ENCODE measurements at places on chromosomes 1 and 21.
A peak's percentile ranks its signal among the peaks of the same experiment; 100 is the strongest.

GRCh38 chr1:151277249-151277648, 4.8 kb upstream of the ZNF687 start:
- no peak for DNase-seq

- no peak for DNase-seq
These were observed 50.7 kb downstream of the VAV3 start for GRCh38 chr1:107914119-107914765.

GRCh38 chr1:207868251-207868773, 42.6 kb downstream of the CD34 start:
- DNase-seq = peak; percentile 52

- no peak for DNase-seq
These were observed 6.4 kb downstream of the GABRD start for GRCh38 chr1:2025491-2025981.

- peak; percentile 12 for DNase-seq
These were observed 430.1 kb downstream of the KCNT2 start for GRCh38 chr1:196178083-196178635.

DNA sequence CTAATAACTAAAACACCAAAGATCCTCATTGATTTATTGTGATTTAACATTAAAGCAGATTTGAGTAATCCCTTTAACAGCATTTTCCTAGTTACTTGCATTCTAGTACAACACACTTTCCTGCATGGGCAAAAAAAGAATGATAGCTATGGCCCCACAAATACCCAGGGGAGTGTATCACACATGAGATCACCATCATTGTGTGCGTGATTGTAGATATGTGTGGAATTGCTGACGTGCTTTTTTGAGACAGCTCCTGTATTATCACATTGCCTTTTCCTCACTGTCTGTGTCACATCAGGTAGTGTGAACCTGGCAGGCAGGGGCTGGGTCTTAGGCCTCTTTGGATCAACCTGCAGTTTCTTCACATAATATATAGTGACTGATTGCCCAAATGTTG, 48.5 kb upstream of the SAMD13 start:
- peak; percentile 13 for DNase-seq

- no peak for DNase-seq
These were observed 183.9 kb upstream of the ESRRG start for GRCh38 chr1:216907100-216907499.

DNA sequence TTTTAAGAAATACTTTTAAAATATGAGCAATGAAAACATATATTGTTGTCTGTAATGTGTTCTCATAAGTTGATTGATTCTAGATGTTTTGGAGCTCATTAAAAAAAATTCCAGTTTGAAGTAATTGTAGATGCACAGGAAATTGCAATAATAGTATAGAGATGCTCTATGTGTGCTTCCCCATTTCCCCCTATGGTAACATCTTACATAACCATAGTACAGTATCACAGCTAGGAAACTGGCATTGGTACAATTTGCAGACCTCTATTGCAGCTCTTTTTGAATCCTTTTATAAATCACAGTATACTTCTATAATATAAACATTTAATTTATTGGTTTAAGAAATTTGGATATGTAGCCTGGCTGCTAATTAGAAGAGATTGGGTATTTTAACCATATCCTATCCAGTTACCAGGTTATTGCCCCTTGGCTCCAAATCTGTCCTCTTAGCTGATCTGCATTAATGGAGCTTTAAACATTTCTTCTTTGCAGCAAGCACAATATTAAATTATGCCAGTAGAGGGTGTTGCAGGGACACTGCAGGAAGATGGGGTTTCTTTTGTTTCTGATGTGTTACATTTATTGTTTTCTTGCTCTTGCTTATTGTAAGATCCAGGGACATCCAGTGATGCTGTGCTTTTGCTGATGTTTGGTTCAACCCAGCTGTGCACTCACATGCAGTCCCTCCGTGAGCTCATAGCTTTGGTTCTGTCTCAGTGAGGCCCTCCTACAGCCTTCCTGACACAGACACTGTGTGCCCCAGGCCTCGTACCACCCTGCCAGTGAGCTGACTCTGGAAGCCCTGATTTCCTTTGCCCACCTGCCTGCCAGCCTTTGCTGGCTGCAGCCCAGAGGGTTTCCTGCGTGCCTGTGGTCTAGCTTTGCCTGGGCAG, 103.3 kb downstream of the RABGAP1L start:
- peak; percentile 70 for DNase-seq

DNA sequence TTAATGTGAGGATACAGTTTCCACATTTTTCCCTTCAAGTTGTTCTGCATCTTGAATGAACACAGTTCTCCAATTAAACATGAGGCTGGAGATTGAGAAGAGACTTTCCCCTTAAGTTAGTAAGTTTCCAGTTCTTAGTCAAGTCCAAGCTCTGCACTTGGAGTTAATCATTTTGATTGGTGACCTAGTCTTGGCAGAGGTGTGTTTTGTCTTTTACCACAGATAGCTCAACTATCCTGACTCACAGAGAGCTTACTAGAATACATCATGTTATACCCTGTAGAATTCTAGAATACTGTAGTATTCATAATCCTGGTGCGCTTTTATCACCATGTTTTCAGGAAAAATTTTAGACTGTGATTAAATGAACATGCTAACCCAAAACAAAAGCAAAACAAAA, 129.2 kb downstream of the CYYR1 start:
- DNase-seq = peak; percentile 39

DNA sequence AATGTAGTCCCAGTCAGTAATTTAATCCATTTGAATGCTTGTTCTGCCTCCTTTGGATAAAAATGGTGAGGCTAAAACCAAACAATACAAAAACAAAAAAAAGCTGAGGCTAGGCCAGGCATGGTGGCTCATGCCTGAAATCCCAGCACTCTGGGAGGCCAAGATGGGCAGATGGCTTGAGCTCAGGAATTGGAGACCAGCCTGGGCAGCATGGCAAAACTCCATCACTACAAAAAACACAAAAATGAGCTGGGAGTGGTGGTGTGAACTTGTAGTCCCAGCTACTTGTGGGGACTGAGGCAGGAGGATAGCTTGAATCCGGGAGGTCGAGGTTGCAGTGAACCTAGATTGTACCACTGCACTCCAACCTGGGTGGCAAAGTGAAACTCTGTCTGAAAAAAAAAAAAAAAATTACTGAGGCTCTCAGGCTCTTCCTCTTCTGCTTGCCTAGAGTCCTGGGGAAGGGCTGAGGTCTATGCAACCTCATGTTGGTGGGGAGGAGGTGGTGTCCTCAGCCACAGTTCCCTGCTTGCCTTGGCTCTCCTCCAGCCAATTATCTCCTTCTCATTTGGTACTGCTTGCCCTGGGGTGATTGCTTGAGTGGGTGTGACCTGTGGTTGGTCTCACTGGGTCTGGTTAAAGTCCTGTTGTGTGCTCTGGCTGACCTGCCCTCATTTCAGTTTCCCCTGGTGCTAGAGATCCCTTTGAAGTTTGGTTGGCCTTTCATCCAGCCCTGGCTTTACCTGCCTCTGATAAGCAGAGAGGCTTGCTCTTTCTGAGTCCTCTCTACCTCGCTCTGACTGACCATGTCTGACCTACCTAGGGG, 20.9 kb downstream of the S1PR1 start:
- DNase-seq = no peak

GRCh38 chr21:38402291-38402690, 96.0 kb downstream of the ERG start:
- no peak for DNase-seq

Data from AG08395 (cell line).